ENCODE measurements at places on chromosomes 12 and 14.

DNA sequence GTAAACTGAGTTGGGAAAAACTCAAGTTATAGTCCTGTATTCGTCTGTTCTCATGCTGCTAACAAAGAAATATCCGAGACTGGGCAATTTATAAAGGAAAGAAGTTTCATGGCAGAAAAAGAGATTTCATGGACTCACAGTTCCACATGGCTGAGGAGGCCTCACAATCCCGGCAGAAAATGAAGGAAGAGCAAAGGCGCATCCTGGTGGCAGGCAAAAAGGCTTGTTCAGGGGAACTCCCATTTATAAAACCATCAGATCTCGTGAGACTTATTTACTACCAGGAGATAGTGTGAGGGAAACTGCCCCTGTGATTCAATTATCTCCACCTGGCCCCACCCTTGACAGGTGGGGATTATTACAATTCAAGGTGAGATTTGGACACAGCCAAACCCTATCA lies 292.6 kb upstream of the SYT1 start:
- DNase-seq, result no peak

DNA sequence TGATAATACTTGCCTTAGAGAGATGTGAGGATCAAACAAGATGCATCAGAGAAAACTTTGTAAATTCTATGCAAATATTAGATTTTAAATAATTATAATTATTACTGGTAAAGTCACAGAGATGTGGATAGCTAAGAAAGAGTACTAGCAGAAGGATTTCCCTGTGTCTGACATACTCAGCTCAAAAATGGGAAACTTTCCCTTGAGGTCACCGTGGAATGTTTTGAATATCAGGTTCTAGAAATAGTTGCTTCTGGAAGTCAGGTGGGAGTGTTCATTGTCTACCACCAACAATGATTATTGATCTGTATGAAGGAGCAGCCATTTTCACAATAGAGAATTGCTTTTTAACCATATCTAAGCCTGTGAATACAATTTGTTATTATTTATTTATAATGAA lies 71.7 kb downstream of the FLRT2 start:
- DNase-seq, result no peak

GRCh38 chr12:64791036-64791435 lies 31.8 kb upstream of the GNS start:
- DNase-seq, result no peak

DNA sequence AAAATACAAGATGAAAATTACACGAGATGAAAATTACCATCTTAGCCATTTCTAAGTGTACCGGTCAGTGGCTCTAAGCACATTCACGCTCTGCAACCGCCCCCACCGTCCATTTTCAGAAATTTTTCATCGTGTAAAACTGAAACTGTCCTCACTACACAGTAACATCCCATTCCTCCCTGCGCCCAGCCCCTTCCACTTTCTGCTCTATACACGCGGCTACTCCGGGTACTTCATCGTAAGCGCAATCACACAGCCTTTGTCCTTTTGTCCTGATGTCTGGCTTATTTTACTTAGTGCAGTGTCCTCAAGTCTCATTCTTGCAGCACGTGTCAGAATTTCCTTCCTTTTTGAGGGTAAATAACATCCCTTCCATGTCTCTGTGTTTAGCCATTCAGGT lies 3.6 kb upstream of the GPR132 start:
- no peak for DNase-seq

DNA sequence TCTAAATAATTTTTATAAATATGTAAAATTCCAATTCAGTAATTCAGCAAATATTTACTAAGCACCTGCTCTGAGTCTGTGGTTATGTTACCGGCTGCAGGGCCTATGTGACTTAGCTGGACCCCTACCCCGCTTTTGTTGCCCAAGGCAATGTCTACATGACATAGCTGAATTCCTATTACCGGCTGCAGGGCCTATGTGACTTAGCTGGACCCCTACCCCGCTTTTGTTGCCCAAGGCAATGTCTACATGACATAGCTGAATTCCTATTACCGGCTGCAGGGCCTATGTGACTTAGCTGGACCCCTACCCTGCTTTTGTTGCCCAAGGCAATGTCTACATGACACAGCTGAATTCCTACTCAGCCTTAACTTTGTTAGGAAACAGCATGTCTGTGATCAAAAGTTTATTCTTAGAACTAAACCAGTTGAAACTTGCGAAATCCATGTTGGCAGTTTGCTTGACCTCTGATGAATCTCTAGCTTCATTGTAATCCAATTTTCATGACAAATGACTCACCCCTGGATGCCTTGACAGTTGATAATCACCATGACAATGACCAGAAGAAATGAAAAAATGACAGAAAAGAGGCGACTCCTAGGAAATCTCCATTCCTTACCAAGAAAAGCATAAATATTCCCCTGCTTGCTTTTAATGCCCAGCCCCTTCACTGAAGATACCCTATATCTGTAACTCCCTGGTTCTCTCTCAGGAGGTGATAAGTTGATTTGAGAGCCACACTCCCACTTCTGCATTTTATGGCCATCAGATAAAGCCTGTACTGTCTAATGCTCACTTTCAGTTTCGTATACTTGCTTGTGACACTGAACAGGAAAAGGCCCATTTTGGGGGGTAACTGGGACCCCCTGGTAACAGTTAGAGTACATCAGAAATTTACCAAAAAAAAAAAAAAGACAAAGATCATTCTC lies 148.4 kb upstream of the SYT10 start:
- DNase-seq, result peak; percentile 91

- DNase-seq, result no peak
Observed at GRCh38 chr12:124531281-124531745, 36.1 kb downstream of the NCOR2 start.

DNA sequence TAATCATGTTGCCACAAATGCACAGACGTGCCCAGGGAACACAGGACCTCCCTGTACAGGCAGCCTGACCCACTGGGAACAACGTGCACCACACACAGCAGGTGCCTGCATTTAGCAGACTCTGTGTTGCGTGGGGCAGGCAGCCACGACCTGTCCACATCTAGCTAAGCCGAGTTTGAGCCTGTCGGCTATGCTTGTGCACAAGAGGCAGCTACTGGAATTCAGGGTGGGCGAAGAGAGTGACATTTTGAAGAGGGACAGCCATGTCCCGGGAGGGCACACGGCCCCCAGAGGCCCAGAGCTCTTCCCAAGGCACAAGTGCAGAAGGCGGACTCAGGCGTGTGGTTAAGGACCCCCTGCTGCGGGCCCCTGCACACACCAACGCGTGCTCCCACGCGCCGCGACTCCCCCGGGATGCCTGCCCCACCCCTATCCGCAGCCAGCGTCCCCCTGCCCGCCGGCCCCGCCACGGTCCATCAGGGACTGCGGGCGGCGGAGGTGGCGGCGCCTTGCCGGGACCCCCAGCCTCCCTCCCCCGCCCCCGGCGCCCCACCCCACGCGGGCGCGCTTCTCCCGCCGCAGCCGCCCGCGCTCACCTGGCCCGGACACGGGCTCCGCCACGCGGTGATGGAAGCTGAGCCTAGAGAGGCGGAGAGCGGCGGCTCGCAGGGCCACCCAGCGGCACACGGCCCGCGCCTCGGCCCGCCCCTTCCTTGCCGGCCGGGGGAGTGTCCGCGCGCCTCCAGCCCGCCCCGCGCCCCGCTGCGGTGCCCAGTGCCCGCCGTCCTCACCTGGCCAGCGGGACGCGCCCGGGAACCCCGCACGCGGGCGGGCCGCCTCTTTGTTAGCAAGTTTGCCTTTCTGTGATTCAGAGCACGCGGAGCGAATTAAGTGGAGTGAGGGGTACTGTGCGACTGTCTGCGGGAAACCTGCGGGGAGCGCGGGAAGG lies 125.3 kb upstream of the PRMT8 start:
- no peak for DNase-seq

- no peak for DNase-seq
Observed at GRCh38 chr14:97408937-97409815, 612.0 kb downstream of the VRK1 start.

DNA sequence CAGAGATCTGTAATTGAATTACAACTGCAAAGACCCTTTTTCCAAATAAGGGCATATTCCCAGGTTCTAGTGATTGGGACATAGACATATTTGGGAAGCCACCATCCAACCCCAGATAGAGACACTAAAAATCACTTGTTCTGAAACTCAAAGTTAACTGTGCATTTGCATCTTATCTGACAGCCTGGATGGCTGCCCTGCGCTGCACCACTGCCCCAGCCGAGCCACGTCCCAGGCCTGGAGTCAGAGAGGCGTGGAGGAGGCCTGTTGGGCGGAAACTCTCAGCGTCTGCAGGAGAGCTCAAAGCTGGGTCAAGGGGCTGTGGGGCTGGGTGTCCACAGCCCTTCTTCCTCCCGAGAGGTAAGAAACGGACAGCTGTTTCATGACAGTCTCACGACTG lies 124.4 kb downstream of the RIMBP2 start:
- DNase-seq, result no peak

DNA sequence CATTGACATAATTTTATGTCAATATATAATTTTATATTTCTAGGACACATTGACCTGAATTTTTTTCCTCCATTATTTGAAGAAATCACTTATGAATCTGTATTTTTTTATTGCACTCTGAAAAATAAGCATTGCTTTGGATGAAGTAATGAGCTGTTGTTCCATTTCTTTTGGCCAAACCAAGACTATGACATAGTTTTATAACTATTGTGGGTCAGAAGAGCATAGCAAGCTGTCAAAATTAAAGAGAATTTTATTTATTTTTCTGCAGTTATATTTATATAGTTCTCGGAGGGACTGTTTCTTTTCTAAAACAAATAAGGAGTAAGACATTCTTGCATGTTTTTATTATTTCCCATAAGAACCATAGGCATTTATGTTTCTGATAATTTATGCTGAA lies 8.5 kb downstream of the C12orf75 start:
- DNase-seq, result no peak

DNA sequence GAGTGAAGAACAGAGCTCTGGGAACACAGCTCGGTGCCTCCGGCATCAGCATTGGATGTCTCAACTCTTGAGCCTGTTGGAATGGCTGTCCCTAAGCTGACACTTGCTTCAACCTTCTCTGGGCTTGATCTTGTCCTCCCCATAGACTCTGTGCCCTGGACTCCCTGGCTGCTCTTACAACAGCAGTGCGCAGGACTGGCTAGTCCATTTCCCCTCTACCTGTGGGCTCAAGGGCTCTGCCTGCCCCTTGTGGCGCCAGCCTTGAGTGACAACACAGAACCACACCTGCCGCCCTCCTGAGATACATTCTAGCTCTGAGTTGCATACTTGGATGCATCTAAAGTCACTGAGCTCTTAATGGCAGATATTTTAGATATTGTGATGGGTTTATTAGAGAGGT lies 6.2 kb downstream of the CRADD start:
- no peak for DNase-seq

DNA sequence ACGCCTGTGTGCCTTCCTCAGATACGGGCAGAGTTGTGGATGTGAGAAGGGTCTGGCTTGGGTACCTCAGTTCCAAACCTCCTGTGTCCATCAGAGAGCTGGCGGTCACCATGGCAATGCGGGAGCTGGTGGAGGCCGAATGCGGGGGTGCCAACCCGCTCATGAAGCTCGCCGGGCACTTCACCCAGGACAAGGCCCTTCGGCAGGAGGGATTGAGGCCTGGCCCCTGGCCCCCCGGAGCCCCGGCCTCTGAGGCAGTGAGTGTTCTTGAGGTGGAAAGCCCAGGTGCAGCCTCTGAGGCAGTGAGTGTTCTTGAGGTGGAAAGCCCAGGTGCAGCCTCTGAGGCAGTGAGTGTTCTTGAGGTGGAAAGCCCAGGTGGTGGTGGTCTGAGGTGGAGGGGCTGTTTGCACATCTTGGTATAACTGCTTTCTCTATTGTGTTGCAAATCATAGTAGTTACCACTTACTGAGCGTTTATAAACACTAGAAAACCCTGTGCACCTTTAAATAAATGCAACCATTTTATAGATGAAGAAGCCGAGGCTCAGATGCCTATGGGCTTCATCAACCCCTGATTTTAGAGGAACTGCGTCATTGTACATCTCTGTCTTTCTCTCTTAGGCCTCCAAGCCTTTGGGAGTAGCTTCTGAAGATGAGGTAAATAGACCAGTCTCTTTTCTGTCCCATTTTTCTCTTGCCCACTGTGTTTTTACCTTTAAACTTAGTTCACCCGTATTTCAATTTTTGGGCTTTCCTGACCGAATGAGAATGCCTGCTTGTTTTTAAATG lies 976 bp downstream of the PEX5 start:
- peak; percentile 18 for DNase-seq

- peak; percentile 41 for DNase-seq
Observed at GRCh38 chr12:27865421-27865820, 85.4 kb upstream of the MANSC4 start.

DNA sequence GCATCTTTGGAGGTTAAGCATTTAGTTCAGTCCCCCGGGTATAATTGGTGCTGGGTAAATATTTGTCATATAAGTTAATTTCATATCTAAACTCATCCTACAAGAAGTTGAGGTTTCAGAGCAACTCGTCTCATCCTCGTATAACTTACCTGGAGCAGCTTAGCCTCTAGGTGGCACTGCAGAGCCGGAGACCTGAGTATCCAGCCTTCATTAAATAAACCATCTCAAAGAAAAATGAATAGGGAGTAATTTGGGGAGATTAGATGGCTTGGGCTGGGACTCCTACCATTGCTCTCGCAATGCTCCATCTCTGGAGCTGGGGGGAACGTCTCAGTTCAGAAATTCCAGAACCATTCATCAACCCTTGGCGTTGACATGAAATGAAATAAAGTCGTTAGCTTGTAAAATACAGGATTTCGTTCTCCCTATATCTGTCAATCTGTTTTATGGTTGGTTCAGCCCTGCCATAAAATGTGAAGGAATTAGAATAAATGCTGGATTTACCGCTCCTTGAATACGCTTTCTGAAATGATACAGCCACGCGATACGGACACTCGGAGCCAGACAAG lies 122.9 kb upstream of the TMEM132D start:
- peak; percentile 60 for DNase-seq

DNA sequence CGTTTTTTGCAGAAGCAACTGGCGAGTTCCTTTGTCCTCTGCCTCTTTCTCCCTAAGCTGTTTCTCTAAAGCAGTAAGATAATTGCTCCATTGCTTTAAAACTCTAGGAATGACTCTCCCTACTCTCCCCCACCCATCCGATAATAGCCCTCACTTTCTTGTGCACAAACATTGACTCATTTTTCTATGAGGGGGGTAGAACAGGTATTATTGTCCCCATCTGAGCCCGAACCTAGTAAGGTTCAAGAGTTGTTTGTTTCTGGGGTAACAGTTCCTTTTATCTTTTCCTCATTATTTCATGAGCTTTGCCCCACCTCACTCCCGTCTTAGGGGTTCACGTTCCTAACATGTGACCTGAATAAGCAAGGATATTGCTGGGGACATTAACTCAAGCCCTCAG lies 190.6 kb downstream of the EMP1 start:
- DNase-seq, result no peak

GRCh38 chr14:68040633-68041369 lies 221.2 kb downstream of the RAD51B start:
- DNase-seq, result no peak

- DNase-seq, result peak; percentile 93
Observed at GRCh38 chr12:113190761-113191160, 5.2 kb downstream of the RITA1 start.

DNA sequence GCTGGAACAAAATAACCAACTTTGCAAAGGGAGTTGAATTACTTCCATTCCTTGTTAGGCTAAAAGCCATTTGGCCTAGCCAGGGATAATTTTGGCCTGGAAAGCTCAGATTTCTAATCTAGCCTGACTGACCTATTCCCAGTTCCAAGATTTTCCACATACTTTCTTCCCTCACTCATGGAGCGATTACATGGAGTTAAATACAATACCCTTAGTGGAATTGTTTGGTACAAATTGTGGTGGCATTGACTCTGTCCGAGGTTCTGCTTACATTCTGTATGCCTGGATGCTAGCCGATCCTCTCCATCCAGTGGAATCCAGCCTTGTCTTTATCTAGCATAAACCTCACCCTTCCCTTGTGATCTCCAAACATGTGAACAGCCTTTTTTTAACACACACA lies 965.1 kb downstream of the DIO2 start:
- no peak for DNase-seq

GRCh38 chr12:75177997-75178396 lies 31.6 kb downstream of the KCNC2 start:
- no peak for DNase-seq
